ENCODE measurements at places on chromosomes 11 and 22.
A peak's percentile ranks its signal among the peaks of the same experiment; 100 is the strongest.

- DNase-seq = no peak
These were observed 12.2 kb upstream of the SMPD1 start for GRCh38 chr11:6377902-6378639.

DNA sequence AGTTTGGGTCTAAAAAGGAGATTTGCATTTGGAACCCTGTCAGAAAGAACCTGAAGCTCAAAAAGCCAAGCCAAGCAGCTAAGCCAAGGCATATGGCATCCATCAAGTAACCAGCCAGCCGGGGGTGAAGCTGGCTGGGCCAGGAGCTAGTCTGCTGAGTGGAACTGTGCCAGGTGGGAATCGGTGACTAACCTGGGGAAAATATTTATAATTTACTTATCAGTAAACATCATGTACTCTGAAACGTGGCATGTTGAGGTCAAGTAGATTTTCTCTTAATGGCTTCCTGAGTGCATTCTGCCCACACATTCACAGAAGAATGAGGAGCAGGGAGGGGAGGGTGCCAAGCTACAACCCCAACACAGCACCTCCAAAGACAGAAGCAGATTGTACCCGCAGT, 70.5 kb upstream of the SESN3 start:
- no peak for DNase-seq

- no peak for DNase-seq
These were observed 33.8 kb upstream of the CCDC188 start for GRCh38 chr22:20184501-20185165.

GRCh38 chr22:41482319-41482935, 13.5 kb downstream of the ACO2 start:
- no peak for DNase-seq

DNA sequence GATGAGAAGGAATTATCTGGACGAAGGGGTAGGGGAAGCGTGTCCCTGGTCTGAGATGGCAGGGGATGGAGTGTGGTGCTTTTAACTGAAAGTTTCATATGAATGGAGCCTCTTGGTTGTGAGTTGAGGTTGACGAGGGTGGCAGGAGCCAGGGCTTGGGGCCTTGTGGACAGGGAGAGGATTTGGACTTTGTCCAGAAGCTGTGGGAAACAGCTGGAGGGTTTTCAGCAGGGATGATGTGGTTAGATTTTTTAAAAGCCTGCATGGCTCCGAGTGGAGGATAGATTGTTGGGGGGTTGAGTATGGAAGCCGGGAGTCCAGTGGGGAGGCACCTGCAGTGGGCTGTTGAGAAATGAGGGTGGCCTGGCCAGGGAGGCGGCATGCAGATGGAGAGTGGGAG, 24.8 kb downstream of the MYO7A start:
- DNase-seq = no peak

DNA sequence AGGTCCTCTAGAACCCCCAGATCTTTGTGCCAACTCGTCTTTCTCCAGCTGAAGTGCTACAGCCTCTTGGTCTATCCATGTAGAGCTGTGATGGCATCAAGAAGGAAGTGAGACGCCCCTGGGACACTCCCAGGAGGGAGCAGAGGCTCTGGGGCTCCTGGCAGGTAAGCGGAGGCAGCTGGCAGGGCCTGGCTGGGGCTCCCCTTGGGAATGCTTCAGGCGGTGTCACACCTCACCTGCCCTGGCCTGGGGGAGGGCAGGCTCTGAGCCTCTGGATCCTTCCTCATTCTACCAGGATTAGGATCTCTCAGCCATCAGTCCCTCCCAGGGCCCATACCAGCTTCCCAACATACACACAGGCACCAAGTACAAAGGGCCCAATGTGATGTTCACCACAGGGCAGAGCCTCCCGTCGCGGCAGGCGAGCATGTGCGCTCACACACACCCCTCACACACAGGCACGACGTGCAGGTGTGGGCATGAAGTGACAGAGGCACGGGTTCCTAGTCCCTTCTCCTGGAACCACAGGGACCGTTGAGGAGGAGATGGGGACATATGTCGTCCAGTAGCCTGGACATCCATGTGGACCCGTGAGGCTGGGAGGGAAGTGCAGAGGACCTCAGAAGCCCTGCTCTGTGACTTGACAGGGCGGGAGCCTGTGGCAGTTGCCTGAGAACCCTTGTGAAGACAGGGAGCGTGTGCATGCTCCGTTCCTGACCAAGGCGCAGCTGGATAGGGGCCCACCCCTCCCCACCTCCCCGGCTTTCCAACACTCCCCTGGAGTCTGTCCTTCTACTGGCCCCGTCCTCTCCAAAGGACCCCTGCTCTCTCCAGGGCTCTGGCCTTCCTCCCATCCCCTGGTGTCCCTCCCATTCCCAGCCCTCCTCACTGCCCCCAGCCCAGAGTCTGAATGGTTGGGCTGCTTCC, 32.5 kb downstream of the LMO1 start:
- no peak for DNase-seq

- no peak for DNase-seq
These were observed 26.3 kb downstream of the STK33 start for GRCh38 chr11:8567602-8568198.

GRCh38 chr11:62905927-62906531, 15.1 kb downstream of the CHRM1 start:
- peak; percentile 77 for DNase-seq

DNA sequence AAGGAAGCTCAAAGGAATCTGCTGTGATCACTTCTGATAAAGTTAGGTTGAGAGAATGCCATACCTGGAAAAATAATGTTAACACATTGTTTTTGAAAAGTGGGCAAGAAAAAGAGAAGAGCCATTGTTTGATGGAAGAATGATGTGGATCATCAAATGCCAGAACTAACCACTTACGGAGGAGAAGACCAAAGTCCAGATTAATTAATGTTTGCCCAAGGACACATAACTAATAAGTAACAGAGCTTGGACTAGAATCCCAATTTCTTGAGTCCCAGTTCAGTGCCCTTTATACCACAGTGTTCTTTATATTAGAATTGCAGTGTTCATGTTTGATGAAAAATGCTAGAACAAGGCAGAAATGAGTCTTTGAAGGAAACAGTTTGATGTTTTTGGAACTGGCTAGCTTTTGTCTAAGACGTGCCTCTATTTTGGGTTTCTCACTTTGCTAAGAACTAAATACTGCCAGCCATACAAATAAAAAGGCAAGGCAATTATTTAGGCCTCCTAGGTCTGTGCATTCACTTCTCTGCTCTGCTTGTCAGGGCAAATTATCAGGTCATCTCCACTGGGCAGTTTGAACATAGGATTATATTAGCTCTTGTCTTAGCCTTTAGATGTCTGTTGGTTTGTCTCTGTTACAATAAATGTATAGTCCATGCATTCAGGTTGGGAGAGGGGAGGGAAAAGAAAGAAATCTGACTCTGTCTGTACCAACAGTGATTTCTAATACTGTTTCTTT, 72.3 kb downstream of the TRIM44 start:
- DNase-seq = no peak

DNA sequence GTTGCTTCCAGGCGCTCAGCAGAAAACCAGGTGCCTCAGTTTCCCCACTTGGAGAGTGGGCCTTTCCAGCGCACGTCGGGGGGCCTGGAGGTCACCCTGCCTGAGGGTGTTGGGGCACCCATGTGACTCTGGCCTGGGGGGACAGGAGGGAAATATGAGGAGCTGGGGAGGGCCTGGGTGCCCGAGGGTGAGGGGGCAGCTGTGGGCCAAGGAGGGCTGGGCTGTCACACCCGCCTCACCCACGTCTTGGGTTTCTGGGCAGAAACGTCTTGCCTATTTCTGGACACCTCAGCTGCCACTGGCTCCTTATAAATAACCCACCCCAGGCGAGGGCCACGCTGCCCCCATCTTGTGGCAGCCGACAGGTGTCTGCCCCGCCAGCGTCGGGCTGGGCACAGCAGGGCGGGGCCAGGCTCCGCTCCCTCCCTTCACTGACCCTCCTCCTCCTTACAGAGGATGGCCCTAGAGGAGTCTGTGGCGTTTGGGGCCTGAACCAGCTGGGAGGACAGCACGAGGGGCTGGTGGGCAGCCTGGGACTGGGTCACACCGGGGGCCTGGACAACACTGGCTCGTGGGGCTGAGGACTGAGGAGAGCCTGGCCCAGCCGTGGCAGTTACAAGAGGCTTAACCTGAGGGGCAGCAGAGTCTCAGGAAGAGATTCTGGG, 1.5 kb downstream of the TNNT3 start:
- no peak for DNase-seq

DNA sequence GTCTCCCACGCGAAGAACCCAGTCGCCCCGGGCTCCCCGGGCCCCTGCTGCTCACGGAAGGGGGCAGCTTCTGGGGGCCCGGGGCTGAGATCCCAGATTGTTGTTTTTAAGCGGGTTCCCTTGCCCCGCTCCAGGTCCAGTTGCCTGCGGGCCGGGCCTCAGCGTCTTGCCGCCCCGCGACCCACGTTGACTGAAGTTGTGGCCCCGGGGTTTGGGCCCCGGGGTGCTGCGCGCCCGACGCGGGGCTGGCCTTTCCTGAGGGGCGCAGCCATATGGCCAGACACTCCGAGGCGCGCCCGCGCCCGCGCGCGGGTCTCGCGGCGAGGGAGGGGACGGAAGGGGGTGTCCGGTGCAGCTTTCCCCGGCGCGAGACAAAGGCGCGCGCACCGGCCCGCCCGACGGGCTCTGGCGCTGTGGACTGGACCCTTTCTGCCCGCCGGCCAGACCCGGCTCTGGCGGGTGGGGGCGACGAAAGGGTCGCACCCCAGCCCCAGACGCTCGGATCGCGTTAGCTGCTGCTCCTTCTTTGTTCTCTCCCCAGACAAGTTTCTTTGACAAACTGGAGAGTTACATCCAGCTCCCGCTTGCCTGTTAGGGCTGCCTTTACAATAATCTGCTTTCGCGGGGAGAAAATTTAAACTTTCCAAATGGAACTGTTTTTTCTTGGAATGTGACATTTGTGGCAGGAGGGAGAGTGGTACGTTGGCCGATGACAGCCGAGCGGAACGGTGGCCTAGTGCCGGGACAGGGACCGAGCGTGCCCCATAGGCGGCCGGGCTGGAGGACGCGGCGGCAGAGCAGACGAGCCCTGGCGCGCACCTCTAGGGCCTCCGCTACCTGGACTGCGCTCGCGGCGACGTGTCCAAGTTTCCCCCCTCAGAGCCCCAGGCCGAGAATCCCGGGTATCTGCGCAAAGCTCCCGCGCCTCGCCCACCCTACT, 716 bp downstream of the AMOTL1 start:
- DNase-seq = no peak

DNA sequence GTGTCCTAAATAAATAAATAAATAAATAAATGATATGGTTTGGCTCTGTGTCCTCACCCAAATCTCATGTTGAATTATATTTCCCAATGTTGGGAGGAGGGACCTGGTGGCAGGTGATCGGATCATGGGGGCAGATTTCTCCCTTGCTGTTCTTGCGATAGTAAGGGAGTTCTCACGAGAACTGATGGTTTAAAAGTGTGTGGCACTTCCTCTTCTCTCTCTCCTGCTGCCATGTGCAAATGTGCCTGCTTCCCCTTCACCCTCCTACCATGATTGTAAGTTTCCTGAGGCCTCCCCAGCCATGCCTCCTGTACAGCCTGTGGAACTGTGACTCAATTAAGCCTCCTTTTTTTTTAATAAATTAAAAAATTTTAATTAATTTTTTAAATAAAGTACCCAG, 138.2 kb downstream of the FBXO7 start:
- no peak for DNase-seq

- DNase-seq = no peak
These were observed 28.9 kb upstream of the SHISAL1 start for GRCh38 chr22:44341431-44342346.
